Lung (tissue), 17 donors: ENCODE measurements at places on chromosomes 5 and 9. TPM values are rescaled to one million over a fixed set of nuclear protein-coding genes. Genes with fewer than 3 reads are reported as not detected.

Gene SLC6A3
- 0.85 TPM for total RNA-seq

Gene PRDM9
- not detected for total RNA-seq

GRCh38 chr9:224582-225520 lies 10.2 kb downstream of the DOCK8 start:
- H3K4me3 ChIP-seq = no peak overlapping the region
- DNase-seq = no peak
- no peaks in the 10 kb centered on the region for H3K4me1 ChIP-seq
- no peak overlapping the region for H3K27ac ChIP-seq

DNA sequence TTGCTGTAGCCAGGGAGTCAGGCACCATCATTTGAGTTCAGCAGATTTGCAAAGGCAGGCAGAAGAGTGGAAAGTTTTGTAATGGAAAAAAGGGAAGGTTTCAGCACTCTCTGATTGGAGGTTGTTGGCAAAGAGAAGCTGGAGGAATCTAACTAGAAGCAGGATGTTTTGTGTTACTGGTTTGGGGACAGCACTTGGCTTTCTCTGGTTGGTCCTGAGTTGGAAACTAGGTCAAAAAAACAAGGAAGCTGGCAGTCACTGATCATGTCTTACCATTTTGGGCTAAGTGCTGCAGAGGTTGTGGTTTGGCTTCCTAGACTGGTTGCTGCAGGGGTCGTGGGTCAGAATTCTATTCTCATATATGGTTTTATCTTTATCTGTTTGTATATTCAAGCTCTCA lies 189.8 kb downstream of the DRD1 start:
- H3K36me3 ChIP-seq = no peaks in the 10 kb centered on the region
- no peaks in the 10 kb centered on the region for H3K4me1 ChIP-seq
- no peak overlapping the region for H3K27ac ChIP-seq
- H3K4me3 ChIP-seq = no peak overlapping the region
- DNase-seq = peak; percentile 13
- H3K27me3 ChIP-seq = peaks cover 6% of the 10 kb centered on the region
